ENCODE measurements at places on chromosomes 13 and 19.

GRCh38 chr13:108272333-108272732 is 2.8 kb downstream of the TNFSF13B start:
- no peaks in the 10 kb centered on the region for H3K27me3 ChIP-seq
- no peak overlapping the region for H3K27ac ChIP-seq
- no peaks in the 10 kb centered on the region for H3K4me1 ChIP-seq
- no peaks in the 10 kb centered on the region for H3K36me3 ChIP-seq

DNA sequence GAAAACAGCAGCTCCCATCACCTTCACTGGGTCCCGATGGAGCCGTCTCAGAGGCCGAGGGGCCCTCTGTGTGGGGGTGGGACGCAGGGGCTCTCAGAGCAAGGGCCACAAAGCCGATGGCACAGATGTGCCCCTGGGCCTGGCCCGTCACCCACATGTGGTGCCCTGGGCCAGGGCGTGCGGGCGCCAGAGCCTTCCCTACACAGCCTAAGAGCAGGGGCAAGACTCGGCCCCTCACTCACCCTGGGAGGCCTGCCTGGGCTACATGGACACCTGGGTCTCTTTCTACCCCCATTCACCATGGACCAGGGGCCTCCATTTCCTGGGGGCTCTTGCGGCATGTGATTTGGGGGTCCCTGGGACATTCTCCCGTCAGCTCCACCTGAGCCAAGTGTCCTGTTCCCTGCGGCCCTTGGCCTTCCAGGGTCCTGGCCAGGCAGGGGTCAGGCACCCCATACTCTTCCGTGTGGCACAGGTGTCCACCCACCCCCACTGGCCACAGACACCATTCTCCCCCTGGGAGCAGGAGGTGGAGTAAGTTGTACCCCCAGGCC is 10.0 kb downstream of the COMP start:
- peaks cover 10% of the 10 kb centered on the region for H3K4me1 ChIP-seq
- no peak overlapping the region for H3K27ac ChIP-seq
- H3K36me3 ChIP-seq, result no peaks in the 10 kb centered on the region
- no peak for DNase-seq

DNA sequence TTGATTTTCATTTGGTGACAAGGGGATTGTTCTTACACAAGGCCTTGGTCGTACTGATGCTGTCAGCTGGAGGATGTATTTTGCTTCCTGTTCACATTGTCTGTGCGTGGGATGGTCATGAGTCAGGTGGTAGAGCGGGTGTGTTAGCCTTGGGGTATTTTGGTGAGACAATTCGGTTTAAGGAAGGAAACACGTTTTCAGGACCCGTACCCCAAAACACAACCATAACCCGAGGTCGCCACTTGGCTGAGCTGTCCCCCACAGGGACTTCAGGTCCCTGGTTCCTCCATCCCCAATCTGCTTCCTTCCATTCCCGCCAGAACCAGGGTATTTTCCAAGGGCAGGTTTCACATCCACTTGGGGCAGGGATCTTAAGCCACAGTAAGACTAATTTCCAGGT is 15.0 kb downstream of the MYO9B start:
- no peaks in the 10 kb centered on the region for H3K27me3 ChIP-seq
- no peak overlapping the region for H3K4me3 ChIP-seq
- DNase-seq, result no peak
- no peak overlapping the region for H3K27ac ChIP-seq
- no peaks in the 10 kb centered on the region for H3K36me3 ChIP-seq
- H3K4me1 ChIP-seq, result no peaks in the 10 kb centered on the region

DNA sequence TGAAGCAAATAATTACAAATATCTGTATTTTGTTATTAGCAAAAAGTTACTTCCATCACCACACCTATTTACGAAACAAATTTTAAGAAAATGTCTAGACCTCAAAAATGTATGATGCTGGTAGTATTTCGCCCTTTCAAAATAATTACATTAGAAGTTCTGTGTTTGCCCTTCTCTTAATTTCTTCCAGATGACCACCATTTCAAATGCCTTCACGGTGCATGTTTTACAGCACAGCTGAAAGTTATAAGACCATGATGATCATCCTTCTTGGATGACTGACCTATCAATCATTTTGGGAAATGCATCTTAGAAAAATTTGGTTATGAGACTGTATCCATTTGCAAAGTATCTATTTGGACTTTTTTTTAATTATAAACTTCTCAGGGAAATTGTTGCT is 390.8 kb downstream of the SLITRK6 start:
- no peaks in the 10 kb centered on the region for H3K36me3 ChIP-seq
- no peak overlapping the region for H3K27ac ChIP-seq
- H3K4me3 ChIP-seq, result no peak overlapping the region
- no peaks in the 10 kb centered on the region for H3K4me1 ChIP-seq

DNA sequence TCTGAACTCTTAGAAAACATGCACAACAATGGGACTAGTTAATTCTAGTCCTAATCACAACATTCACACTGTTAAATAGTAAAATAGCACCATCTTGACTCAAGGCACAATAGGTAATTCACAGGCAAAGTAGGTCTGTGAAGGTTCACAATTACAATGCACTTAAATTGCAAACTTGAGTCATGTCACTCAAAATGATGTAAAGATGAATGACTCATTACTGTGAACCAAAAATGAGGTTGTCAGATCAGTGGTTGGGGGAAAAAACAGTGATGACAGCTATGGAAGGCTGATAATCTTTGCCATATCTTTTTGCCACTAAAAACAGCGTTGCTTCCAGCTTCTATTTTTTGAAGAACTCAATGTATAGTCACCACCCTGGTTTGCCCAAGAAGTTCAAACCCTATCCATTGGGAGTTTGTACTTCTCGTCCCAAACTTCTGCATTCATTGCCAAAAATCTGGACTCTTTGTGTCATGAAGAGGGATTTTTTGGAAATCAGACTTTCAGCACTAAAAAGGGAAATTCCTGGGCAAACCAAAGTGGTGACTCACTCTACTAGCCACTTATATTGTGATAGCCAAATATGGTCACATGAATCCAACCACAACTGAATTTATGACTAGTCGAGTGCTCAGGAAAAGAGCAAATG is 200.9 kb upstream of the TMTC4 start:
- no peaks in the 10 kb centered on the region for H3K36me3 ChIP-seq
- no peaks in the 10 kb centered on the region for H3K27me3 ChIP-seq
- H3K4me1 ChIP-seq, result no peaks in the 10 kb centered on the region
- H3K4me3 ChIP-seq, result no peak overlapping the region
- DNase-seq, result no peak
- H3K27ac ChIP-seq, result no peak overlapping the region

GRCh38 chr13:33793726-33794125 is 24.2 kb upstream of the RFC3 start:
- DNase-seq, result no peak
- H3K27ac ChIP-seq, result no peak overlapping the region
- H3K4me3 ChIP-seq, result no peak overlapping the region

DNA sequence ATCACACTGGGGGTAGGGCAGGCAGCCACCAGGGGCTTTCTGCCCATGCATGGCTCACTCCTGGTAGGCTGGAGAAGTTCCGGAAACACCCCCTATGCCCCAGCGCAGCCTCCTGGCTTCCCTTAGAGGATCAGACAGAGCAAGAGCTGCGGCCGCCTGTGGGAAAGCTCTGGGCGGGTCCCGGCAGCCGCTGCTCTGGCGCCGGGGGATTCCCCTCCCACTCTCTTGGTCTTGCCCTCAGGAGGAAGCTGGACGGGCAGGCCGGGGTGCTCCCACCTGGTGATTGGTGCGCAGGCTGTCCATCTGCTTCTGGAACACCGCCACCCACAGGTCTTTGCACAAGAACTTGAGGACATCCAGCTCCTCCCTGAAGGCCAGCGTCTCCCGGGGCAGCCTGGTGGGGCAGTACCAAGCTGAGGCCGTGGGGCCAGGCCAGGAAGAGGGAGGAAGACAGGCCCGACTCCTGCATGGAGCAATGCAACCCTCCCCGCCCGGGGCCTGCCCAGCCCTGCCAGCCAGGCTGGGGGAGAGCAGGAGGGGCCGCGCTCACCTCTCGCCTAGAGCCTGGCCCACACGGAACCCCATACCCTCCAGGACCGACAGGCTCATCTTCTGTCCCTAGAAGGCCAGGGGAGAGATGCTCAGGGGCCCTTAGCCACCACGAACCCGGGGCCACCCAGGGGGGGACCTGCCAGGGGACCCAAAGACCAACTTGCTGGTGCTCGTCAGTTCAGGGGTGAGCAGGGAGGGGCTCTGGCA is 4.0 kb upstream of the NKPD1 start:
- H3K27me3 ChIP-seq, result peaks cover 24% of the 10 kb centered on the region
- no peak overlapping the region for H3K27ac ChIP-seq
- H3K36me3 ChIP-seq, result no peaks in the 10 kb centered on the region
- no peaks in the 10 kb centered on the region for H3K4me1 ChIP-seq
- DNase-seq, result peak; percentile 43

GRCh38 chr19:28051047-28051446 is 1161.9 kb downstream of the UQCRFS1 start:
- no peaks in the 10 kb centered on the region for H3K36me3 ChIP-seq
- no peak overlapping the region for H3K4me3 ChIP-seq
- H3K27me3 ChIP-seq, result no peaks in the 10 kb centered on the region

DNA sequence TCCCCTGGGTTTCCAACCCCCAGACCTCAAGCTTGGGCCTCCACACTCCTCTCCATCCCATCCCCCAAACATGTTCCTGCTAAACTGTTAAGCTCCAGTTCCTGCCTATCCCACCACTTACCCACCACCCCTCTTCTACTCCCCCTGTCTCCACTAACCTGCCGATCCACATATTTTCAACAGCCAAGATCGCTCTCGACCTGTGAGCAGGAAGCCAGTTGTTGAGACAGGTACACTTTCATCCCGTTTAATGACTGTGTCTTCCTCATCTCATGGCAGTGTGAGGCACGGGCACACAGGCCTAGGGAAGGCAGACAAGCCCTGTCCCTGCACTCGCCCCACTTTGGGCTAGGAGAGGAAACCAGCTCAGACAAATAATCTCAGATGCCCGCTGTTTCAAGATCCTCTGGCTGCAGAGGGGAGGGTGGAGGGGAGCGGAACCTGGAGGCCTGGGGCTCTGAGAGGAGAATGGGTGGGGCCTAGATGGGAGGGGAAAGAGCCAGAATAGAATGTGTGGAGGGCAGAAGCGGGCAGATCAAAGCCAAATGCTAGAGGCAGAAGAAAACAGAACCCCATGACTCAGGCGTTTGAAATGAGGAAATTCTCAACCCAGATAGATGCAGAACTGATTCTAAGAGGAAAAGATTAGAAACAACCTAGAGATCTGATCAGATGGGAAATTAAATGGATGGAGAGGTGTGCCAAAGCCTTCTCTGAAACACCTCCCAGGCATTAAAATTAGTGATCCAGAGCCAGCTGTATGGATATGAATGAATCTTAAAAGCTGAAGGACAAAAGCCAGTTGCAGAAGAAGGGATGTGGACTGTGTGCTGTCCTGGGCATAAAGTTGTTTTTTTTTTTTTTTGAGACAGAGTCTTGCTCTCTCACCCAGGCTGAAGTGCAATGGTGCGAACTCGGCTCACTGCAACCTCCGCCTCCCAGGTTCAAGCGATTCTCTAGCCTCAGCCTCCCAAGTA is 16.9 kb upstream of the CYP2S1 start:
- H3K4me3 ChIP-seq, result no peak overlapping the region
- peaks cover 53% of the 10 kb centered on the region for H3K27me3 ChIP-seq
- no peak overlapping the region for H3K27ac ChIP-seq
- H3K36me3 ChIP-seq, result no peaks in the 10 kb centered on the region
- no peak for DNase-seq
- H3K4me1 ChIP-seq, result no peaks in the 10 kb centered on the region

- no peak overlapping the region for H3K27ac ChIP-seq
- no peak for DNase-seq
- no peaks in the 10 kb centered on the region for H3K36me3 ChIP-seq
- no peaks in the 10 kb centered on the region for H3K4me1 ChIP-seq
- no peak overlapping the region for H3K4me3 ChIP-seq
- no peaks in the 10 kb centered on the region for H3K27me3 ChIP-seq
Observed at GRCh38 chr13:34722922-34723321, 219.1 kb upstream of the NBEA start.

DNA sequence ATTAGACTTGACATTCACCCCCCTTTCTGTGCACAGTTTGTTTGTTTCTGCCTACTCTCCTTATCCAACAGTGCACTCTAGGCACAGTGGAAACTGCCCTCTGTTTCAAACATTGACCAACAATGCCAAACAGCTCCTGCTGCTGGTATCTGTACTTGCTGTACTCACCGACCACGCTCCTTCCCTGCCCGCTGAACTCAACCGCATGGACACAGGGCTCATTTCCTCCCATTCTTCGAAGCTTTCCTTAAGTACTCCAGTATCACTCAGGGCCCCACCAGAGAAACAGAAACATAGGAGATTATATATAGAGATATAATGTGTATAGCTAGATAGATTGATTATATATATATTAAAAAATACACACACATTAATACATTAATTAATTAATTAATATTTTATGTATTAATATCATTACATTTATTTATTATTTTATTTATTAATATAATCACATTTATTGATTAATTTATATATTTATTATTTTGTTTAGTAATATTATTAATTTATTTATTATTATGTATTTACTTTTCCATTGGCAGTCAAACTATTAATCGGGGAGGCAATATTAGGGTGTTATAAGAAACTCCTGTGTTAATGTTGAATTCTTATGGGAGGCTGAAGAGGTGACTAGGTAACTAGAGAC is 1528.2 kb downstream of the EFNB2 start:
- no peaks in the 10 kb centered on the region for H3K27me3 ChIP-seq
- no peak overlapping the region for H3K27ac ChIP-seq
- H3K4me1 ChIP-seq, result no peaks in the 10 kb centered on the region
- no peaks in the 10 kb centered on the region for H3K36me3 ChIP-seq
- H3K4me3 ChIP-seq, result no peak overlapping the region

- no peak overlapping the region for H3K4me3 ChIP-seq
- H3K36me3 ChIP-seq, result no peaks in the 10 kb centered on the region
- no peak for DNase-seq
Observed at GRCh38 chr13:50161052-50161451, 145.8 kb downstream of the KCNRG start.

GRCh38 chr13:22964245-22964966 is 216.4 kb upstream of the SGCG start:
- H3K4me3 ChIP-seq, result no peak overlapping the region
- H3K27ac ChIP-seq, result no peak overlapping the region
- no peaks in the 10 kb centered on the region for H3K36me3 ChIP-seq
- no peaks in the 10 kb centered on the region for H3K4me1 ChIP-seq
- no peaks in the 10 kb centered on the region for H3K27me3 ChIP-seq

GRCh38 chr13:80361883-80362327 is 21.0 kb upstream of the SPRY2 start:
- H3K27ac ChIP-seq, result no peak overlapping the region
- no peaks in the 10 kb centered on the region for H3K27me3 ChIP-seq
- no peak overlapping the region for H3K4me3 ChIP-seq

DNA sequence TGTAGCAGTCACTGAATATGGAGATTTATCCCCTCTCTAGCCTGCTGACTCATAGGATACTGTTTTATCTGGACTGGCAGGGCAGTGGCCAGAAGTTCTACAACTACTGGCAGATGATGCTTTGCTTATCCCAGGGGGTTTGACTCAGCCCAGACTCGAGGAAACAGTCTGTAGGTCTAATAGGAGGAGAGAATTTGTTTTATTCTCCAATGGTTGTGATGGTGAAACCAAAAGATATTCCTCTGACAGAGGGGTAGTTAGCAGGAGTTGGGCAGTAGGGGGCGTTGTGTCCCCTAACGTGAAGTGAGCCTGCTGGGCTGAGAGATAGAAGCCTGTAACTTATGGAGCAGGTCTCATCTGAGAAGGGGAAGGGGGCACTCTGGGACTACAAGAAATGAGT is 74.9 kb downstream of the WTIP start:
- H3K4me3 ChIP-seq, result peak overlapping the region; percentile 55
- H3K36me3 ChIP-seq, result no peaks in the 10 kb centered on the region
- H3K4me1 ChIP-seq, result peaks cover 18% of the 10 kb centered on the region
- peak overlapping the region; percentile 80 for H3K27ac ChIP-seq
- DNase-seq, result peak; percentile 76

GRCh38 chr13:72686766-72687165 is 40.7 kb downstream of the MZT1 start:
- no peak for DNase-seq
- no peaks in the 10 kb centered on the region for H3K4me1 ChIP-seq
- H3K36me3 ChIP-seq, result no peaks in the 10 kb centered on the region

Measured in MM.1S (cell line).